ENCODE measurements at places on chromosomes 7 and 10. TPM values are rescaled to one million over a fixed set of nuclear protein-coding genes. Genes with fewer than 3 reads are reported as not detected.
A peak's percentile ranks its signal among the peaks of the same experiment; 100 is the strongest.

Gene OR2A42
- total RNA-seq, result not detected

Gene WDR11
- total RNA-seq, result 51.4 TPM

Gene GIMAP7
- 49.4 TPM for total RNA-seq

Gene TMEM176B
- 69.4 TPM for total RNA-seq

Gene MYH16
- not detected for total RNA-seq

Gene TCAF1
- 43.3 TPM for total RNA-seq

Gene ZNF488
- 0.38 TPM for total RNA-seq

- no peak for DNase-seq
- H3K36me3 ChIP-seq, result no peaks in the 10 kb centered on the region
- no peaks in the 10 kb centered on the region for H3K27me3 ChIP-seq
- no peak overlapping the region for H3K4me3 ChIP-seq
- no peak overlapping the region for H3K27ac ChIP-seq
Observed at GRCh38 chr7:92289321-92289720, 43.5 kb downstream of the ANKIB1 start.

- DNase-seq, result no peak
- no peak overlapping the region for H3K4me3 ChIP-seq
- no peaks in the 10 kb centered on the region for H3K36me3 ChIP-seq
- no peaks in the 10 kb centered on the region for H3K4me1 ChIP-seq
- no peaks in the 10 kb centered on the region for H3K27me3 ChIP-seq
Observed at GRCh38 chr7:147578196-147578595, 1012.4 kb upstream of the C7orf33 start.

DNA sequence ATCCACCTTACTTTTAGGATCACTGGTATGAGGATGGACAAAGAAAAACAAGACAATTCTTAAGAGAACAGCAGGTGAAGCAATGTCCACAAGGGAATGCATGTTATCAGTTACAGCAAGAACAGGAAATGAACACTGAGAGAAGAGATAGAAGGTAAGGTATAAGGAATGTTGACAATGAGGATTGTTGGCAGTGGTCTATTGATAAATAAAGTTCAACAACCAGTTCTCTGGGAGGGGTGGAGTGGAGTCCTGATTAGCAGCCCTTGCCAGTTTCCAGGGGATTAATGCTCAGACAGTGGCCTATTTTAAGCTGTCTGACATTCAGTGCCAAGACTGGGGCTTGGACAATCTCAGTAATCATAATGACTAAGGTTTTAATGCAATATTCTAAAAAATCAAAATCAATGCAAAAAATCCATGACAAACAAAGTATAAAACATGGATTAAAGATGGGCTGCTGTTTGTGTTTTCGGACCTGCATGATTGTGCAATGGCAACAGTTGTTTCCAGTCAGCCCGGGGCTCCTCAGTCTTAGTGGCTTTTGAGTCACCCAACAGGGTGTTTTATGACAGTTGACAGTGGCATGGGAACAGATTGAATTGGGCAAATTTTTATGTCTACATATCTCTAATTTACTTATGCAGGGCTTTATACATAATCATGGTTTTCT is 13.8 kb upstream of the AKR1B1 start:
- no peaks in the 10 kb centered on the region for H3K4me1 ChIP-seq
- no peak for DNase-seq
- no peak overlapping the region for H3K4me3 ChIP-seq
- no peak overlapping the region for H3K27ac ChIP-seq

DNA sequence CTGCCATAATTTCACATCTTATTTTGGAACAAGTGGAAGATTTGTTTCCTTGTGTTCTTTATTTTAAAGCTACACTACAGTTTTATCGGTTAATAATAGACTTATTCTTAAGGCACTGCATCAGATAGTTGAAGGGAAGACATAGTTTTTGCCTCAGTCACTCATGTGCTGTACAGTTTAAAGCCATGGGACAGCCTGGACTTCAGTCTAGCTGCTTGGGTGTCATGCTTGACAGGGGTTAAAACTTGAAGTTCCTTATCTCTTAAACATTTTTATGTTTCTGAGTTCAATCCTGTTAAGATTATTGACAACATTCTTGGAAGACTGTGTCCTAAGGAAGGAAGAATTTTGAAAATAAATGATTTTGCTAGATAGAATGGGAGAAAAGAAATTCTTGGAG is 49.7 kb downstream of the PPP1R9A start:
- no peak overlapping the region for H3K4me3 ChIP-seq
- H3K27me3 ChIP-seq, result no peaks in the 10 kb centered on the region
- H3K27ac ChIP-seq, result no peak overlapping the region
- H3K36me3 ChIP-seq, result no peaks in the 10 kb centered on the region
- H3K4me1 ChIP-seq, result no peaks in the 10 kb centered on the region

DNA sequence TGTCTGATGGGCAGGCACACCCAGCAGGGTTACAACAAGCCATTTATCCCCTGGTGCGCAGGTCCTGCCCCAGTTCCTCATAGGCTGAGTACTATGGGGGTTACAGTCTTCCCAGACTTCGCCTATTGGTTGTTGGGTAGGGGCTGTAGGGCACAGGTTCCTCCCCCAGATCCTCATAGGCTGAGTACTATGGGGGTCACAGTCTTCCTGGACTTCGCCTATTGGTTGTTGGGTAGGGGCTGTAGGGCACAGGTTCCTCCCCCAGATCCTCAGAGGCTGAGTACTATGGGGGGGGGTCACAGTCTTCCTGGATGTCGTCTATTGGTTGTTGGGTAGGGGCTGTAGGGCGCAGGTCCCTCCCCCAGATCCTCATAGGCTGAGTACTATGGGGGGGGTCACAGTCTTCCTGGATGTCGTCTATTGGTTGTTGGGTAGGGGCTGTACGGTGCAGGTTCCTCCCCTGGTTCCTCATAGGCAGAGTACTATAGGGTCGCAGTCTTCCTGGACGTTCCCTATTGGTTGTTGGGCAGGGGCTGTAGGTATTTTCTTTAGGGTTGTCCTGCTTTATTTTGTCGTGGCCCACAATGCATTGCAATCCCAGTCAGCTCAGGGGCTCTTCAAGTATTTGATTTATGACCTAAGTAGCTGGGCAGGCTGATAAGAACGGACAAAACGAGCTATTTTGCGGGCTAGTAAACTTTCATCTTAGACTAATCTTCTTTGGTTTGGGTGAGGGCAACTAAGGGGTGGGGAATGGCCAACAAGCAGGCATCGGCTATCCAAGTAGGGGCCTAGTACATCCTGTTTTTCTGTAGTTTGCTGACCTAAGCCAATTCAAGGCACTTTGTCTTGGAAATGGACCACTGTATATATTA is 3.4 kb downstream of the LRRC27 start:
- H3K27ac ChIP-seq, result peak overlapping the region; percentile 83
- H3K4me1 ChIP-seq, result peaks cover 38% of the 10 kb centered on the region
- H3K27me3 ChIP-seq, result no peaks in the 10 kb centered on the region
- H3K4me3 ChIP-seq, result peak overlapping the region; percentile 58

GRCh38 chr10:61215246-61215645 is 237.9 kb downstream of the TMEM26 start:
- H3K4me3 ChIP-seq, result no peak overlapping the region
- no peaks in the 10 kb centered on the region for H3K4me1 ChIP-seq
- H3K36me3 ChIP-seq, result no peaks in the 10 kb centered on the region
- DNase-seq, result no peak
- no peaks in the 10 kb centered on the region for H3K27me3 ChIP-seq
- no peak overlapping the region for H3K27ac ChIP-seq

DNA sequence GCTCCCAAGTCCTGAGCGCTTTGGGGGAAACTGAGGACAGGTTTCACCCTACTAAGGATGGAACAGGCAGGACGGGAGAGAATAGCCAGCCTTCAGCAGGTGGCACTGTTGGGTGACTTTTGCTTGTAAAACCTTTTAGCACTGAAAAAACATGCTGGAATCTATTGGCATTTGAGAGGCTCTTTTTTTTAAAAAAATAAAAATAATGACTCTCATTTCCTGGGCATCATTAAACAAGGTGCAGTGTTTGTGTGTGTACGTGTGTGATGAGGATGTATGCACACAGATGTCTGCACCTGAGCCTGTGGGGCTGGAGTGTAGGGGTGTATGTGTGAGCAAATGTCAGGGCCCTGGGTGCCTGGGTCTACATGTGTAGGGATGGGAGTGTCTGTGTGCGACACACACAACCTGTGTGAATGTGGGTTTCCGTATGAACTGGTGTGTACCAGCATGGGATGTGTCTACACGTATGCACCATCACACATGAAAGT is 177.9 kb downstream of the RPS24 start:
- no peaks in the 10 kb centered on the region for H3K27me3 ChIP-seq
- H3K36me3 ChIP-seq, result no peaks in the 10 kb centered on the region
- no peaks in the 10 kb centered on the region for H3K4me1 ChIP-seq
- H3K27ac ChIP-seq, result no peak overlapping the region
- H3K4me3 ChIP-seq, result no peak overlapping the region

- H3K36me3 ChIP-seq, result no peaks in the 10 kb centered on the region
- DNase-seq, result no peak
- H3K27me3 ChIP-seq, result no peaks in the 10 kb centered on the region
- no peak overlapping the region for H3K4me3 ChIP-seq
Observed at GRCh38 chr7:77419102-77419501, 3.0 kb upstream of the GSAP start.

GRCh38 chr10:5758927-5759326 is 54.3 kb downstream of the GDI2 start:
- H3K27ac ChIP-seq, result no peak overlapping the region
- H3K4me3 ChIP-seq, result no peak overlapping the region
- peaks cover 80% of the 10 kb centered on the region for H3K36me3 ChIP-seq
- no peaks in the 10 kb centered on the region for H3K4me1 ChIP-seq
